Activated CD4-positive, alpha-beta T cell treated with anti-CD3 and anti-CD28 coated beads, Interleukin-2, amount 10 ng/mL, durations not matched to agents 24 days and 14 days (primary cell): ENCODE measurements at places on chromosomes 13 and 19. TPM values are rescaled to one million over a fixed set of nuclear protein-coding genes. Genes with fewer than 3 reads are reported as not detected.

The SOX1 gene
- not detected in 2 replicates for total RNA-seq

The ATP4A gene
- not detected in 2 replicates for total RNA-seq

The PLPPR2 gene
- total RNA-seq = 2.3 TPM in 2 replicates

The KRTDAP gene
- not detected in 2 replicates for total RNA-seq

The MEIS3 gene
- total RNA-seq = not detected in 2 replicates

The MATK gene
- 31.6 and 32.3 TPM in 2 replicates for total RNA-seq

GRCh38 chr19:37572203-37572602 lies 22.4 kb downstream of the ZNF571 start:
- DNase-seq = no peak
- no peaks in the 10 kb centered on the region for H3K27me3 ChIP-seq
- no peak overlapping the region for H3K4me3 ChIP-seq
- no peak overlapping the region for H3K27ac ChIP-seq
- H3K36me3 ChIP-seq = peaks cover 9% of the 10 kb centered on the region

DNA sequence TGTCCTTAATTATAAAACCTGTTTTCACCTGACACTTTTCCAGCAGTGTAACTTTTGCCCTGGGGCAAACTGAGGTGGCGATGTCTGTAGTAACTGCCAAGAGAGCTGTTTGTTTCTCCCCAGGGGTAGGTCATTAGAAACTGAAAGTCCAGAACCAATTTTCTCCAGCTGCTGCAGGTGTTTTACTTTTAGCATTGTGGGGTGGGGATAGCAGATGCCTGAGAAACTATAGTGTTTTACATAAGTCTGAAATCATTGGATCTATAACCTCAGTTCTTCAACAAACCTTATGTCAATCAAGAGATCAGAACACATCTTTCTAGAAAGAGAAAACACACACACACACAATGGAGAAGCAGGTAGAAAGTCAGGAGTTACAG lies 92.7 kb downstream of the LHFPL6 start:
- H3K4me3 ChIP-seq = no peak overlapping the region
- H3K36me3 ChIP-seq = no peaks in the 10 kb centered on the region
- peaks cover 2% of the 10 kb centered on the region for H3K27me3 ChIP-seq
- no peaks in the 10 kb centered on the region for H3K4me1 ChIP-seq

- no peak overlapping the region for H3K4me3 ChIP-seq
- H3K4me1 ChIP-seq = peaks cover 8% of the 10 kb centered on the region
- H3K27me3 ChIP-seq = peaks cover 19% of the 10 kb centered on the region
- no peaks in the 10 kb centered on the region for H3K36me3 ChIP-seq
Observed at GRCh38 chr19:15498910-15499309, 9.4 kb upstream of the CYP4F22 start.

DNA sequence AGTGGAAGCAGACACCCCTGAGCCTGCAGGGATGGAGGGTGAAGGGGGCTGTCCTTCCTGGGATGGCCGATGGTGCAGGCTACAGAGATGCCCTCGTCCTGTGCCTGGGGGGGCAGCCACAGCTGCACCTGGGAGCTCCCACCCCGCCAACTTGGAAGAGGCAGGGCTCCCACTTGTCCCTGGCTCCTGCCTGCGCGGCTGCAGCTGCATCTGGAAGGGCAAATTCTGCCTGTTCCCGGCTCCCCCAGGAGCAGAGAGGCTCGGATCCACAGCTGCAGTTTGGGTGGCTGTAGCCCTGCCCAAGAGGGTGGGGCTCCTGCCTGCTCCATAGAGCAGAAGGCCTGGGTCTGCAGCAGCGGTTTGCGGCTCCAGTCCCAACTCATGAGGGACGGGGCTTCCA lies 2.2 kb downstream of the CEP89 start:
- H3K27ac ChIP-seq = no peak overlapping the region
- H3K4me3 ChIP-seq = no peak overlapping the region
- peaks cover 13% of the 10 kb centered on the region for H3K4me1 ChIP-seq
- no peak for DNase-seq
- no peaks in the 10 kb centered on the region for H3K27me3 ChIP-seq
- H3K36me3 ChIP-seq = peaks cover 8% of the 10 kb centered on the region

DNA sequence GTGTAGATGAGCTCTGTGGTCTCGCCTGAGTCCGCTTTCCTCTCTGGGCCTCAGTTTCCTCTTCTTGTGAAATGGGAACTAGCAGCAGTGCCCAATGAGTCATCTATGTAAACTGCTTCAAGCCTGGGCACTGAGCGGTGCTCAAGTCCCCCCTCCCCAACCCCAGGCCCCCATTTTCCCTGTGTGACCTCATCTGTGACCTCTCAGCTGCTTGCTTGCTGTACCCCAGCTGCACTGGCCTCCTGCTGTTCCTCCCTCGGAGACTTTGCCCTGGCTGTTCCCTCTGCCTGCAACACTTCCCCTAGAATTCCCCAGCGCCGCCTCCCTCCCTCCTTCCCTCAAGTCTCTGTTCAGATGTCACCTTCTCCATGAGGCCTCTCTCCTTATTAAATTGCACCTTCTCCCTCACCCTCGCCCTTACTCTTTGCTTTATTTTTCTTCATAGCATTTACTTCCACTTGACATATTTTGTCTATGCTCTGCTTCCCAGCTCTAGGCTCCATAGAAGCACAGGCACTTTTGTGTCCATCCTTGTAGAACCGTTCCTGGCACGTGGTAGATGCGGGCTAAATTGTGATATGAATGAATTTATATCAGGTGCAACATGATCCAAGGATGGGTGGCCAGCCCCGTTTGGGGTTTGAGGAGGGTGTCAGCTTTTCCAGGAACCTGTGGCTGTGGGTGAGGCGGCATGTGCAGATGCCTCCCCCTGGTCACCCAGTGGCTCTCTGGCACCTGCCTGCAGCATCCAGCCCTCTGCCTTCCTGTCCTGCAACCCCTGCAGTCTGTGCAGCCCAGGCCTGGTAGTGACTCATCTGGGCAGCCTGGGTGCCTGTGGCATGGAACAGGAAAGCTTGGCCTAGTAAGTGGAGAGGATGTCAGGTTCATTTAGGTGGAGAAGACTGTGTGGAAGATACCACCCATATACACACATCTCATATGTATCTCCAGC lies 26.3 kb downstream of the SIPA1L3 start:
- no peak for DNase-seq
- H3K36me3 ChIP-seq = peaks cover 6% of the 10 kb centered on the region
- H3K4me1 ChIP-seq = peaks cover 2% of the 10 kb centered on the region

DNA sequence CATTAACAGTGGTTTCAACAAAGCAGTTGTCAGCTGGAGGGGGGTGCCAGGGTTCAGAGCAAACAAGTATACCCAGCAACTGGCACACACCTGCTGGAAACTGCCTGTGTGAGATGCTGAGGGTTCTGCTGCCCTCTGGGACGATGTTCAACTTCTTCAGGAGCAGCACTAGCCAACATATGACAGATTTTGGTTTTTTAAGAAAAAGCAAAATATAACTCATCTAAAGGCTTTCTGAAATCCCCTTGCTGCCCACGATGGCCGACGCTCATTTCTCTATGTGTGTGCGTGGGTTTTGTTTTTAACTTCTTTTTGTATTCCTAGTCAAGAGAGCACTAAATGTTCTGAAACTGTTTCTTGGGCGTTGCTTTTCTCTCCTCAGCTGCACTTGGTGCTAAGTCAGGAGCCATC lies 79.9 kb downstream of the MRPL57 start:
- no peaks in the 10 kb centered on the region for H3K36me3 ChIP-seq
- H3K27me3 ChIP-seq = peaks cover 15% of the 10 kb centered on the region
- no peak for DNase-seq
- peaks cover 6% of the 10 kb centered on the region for H3K4me1 ChIP-seq
- H3K4me3 ChIP-seq = no peak overlapping the region

DNA sequence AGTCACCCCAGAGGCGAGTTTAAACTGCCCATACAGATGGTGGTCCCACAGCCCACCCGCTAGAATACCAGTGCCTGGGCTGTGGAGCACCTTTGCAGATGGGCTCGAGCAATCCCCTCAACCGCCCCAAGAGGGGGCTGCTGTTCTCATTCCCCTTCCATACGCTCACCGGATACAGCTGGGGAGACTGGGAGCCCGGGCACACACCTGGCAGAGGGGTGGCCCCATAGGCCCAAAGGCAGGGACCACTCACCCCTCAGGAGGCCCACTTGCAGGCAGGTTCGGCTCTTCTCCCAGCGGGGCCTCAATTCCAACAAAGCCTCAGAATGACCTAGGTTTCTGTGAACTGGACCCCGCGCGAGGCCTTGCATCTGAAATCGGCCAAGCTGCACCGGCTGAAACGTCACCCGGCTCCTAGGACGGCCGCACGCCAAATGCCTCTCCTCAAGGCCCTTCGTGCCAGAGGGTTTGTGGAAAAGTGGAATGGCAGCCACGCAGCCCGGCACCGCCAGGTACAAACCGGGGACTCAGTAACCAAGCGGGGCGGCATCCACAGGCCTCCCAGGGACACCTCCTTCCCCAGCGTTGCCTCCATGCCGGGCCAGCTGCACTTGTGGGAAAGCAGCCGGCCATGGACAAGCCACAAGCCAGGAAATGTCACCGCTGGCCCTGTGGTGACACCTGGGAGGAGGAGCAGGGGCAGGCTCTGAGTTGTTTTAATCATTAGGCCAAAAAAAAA lies 18.7 kb downstream of the MLLT1 start:
- no peak overlapping the region for H3K4me3 ChIP-seq
- no peaks in the 10 kb centered on the region for H3K27me3 ChIP-seq
- peak; percentile 76 for DNase-seq
- H3K36me3 ChIP-seq = peaks cover 28% of the 10 kb centered on the region
- no peak overlapping the region for H3K27ac ChIP-seq

- H3K36me3 ChIP-seq = no peaks in the 10 kb centered on the region
- no peak overlapping the region for H3K4me3 ChIP-seq
- H3K27ac ChIP-seq = no peak overlapping the region
- H3K27me3 ChIP-seq = no peaks in the 10 kb centered on the region
- no peaks in the 10 kb centered on the region for H3K4me1 ChIP-seq
Observed at GRCh38 chr13:77412116-77412635, 85.3 kb upstream of the MYCBP2 start.

GRCh38 chr13:27374650-27375049 lies 49.8 kb upstream of the GTF3A start:
- DNase-seq = peak; percentile 87
- no peak overlapping the region for H3K27ac ChIP-seq
- no peaks in the 10 kb centered on the region for H3K36me3 ChIP-seq
- peaks cover 13% of the 10 kb centered on the region for H3K27me3 ChIP-seq

GRCh38 chr19:14333101-14333871 lies 48.0 kb upstream of the ADGRE5 start:
- no peaks in the 10 kb centered on the region for H3K27me3 ChIP-seq
- H3K36me3 ChIP-seq = no peaks in the 10 kb centered on the region
- H3K4me3 ChIP-seq = peak overlapping the region; percentile 61
